Germinal center (tissue), 1 donor: ENCODE measurements at places on chromosomes 2 and 18.
A peak's percentile ranks its signal among the peaks of the same experiment; 100 is the strongest.

DNA sequence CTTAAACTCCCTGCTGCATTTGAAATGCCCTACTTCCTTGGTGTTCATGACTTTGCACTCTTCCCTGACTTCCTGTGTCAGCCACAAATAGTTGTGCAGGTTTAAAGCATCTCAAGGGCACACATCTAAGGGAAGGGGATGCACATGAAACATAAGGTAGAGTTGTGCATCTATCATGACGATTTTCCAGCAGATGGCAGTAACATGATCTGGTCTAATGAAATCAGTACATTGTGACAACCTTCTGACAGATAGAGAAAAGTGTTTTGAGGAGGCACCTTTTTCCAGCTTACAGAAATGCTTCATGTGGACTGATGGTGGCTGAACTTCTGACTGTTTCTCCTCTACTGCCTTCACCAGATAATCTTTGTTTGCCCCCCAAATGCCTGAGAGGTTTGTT, 238.9 kb downstream of the XIRP2 start:
- DNase-seq = no peak

DNA sequence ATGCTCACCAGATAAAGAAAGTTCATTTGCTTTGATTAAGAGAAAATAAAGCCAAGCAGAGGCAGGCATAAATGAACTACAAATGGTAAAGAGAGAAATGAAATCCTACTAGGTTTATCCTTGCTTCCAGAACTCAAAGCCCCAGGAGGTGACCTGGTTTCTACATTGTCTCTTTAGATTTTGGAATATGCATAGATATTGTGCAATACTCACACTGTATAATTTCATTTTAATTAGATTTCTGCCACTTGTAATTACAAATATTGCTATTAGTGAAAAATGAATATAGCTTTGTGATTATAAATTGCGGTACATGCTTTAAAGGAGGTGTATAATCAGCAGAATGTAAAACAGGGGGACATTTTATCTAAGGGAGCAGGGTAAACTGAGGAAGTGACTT, 76.9 kb upstream of the NRXN1 start:
- DNase-seq = no peak

DNA sequence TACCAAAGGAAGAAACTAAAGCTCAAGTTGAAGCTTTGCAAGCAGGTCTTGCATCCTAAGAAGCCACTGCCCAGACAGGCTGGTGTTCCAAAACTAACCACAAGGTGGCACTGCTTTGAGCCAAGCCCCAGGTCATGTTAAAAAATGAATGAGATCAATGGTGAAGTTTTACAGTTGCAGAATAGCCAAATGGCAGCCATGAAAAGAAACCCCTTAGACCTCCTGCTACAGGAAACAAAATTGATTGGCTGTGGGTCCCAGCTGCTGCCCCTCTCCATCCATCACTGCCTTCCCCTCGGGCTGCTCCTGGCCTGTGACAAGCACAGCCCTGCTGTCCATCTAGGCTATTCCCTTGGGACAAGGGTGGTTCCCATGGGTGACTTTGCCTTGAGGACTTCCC, 20.7 kb upstream of the MREG start:
- peak; percentile 80 for DNase-seq

DNA sequence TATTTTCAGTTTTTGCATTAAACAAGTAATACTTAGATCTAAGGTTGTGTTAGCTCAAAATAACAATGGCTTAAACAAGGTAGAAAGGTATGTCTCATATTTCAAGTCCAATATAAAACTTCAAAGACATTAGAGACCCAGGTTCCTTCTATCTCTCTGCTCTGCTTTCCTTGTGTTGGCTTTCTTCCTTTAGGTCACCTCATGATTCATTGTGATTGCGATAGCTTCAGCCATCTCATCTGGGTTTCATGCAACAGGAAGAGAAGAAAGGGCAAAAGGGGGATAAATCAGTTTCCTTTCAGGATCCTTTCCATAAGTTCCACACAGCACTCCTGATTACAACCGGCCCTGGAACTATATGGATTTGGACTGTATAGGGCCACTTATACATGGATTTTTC, 16.0 kb upstream of the TBR1 start:
- DNase-seq = no peak

- no peak for DNase-seq
Measured at GRCh38 chr2:199455545-199456382, 2.0 kb downstream of the SATB2 start.

GRCh38 chr2:20141056-20141762, 83.7 kb downstream of the SDC1 start:
- no peak for DNase-seq

- DNase-seq = peak; percentile 60
Measured at GRCh38 chr2:229586746-229587705, 127.3 kb downstream of the DNER start.
